ENCODE measurements at places on chromosomes 13 and 19.
A peak's percentile ranks its signal among the peaks of the same experiment; 100 is the strongest.

- no peak for DNase-seq
These were observed 297.3 kb downstream of the ZNF536 start for GRCh38 chr19:30669329-30670010.

GRCh38 chr13:86193281-86193680 is 394.1 kb upstream of the SLITRK6 start:
- no peak for DNase-seq

- DNase-seq: no peak
These were observed 132.8 kb downstream of the PTPRS start for GRCh38 chr19:5207806-5208205.

- DNase-seq: no peak
These were observed 198.2 kb upstream of the TMTC4 start for GRCh38 chr13:100872761-100873160.

DNA sequence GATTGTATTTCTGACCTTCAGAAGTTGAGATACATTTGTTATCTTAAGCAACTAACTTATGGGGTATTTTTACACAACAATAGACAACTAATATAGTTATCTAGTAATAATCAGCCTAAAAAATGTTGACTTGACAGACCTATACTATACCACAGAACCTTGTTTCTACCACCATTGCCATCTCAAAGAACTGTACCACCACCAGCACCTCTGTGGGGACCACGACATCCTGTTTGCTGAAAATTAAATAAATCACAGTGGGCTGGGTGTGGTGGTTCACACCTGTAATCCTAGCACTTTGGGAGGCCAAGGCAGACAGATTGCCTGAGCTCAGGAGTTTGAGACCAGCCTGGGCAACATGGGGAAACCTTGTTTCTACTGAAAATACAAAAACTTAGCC is 24.0 kb downstream of the TSKS start:
- no peak for DNase-seq

DNA sequence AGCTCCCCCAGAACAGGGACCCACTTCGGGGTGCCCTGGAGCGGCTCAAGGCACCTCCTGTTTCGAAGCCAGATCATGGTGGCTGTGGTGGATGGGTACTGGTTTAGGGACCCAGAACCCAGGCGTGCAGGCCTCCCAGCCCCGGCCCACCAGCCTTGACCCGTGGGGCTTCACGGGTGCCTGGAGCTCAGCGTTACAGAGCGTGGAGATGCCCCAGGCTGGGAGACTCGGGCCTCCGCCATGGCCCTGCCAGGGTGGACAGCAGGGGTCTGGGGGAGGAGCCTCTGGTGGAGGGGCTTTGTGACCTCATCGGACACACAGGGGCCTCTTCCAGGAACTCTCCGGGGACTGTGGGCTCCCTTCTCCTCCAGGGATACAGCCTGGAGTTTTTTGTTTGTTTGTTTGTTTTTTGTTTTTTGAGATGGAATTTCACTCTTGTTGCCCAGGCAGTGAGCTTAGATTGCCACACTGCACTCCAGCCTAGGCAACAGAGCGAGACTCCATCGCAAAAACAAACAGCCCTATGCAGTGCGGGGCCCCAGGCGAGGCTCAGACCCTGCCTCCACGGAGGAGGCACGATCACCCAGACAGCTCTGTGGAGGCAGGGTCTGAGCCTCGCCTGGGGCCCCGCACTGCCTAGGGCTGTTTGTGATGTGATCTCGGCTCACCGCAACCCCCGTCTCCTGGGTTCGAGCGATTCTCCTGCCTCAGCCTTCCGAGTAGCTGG is at the start of gene GARIN5B:
GARIN5B (minus strand) TSS at position 271 of the 727 bp plus-strand sequence; CDS start at position 77, 194 bp downstream.
- DNase-seq: no peak

GRCh38 chr19:16118489-16119033 is 6.9 kb downstream of the RAB8A start:
- peak; percentile 89 for DNase-seq

DNA sequence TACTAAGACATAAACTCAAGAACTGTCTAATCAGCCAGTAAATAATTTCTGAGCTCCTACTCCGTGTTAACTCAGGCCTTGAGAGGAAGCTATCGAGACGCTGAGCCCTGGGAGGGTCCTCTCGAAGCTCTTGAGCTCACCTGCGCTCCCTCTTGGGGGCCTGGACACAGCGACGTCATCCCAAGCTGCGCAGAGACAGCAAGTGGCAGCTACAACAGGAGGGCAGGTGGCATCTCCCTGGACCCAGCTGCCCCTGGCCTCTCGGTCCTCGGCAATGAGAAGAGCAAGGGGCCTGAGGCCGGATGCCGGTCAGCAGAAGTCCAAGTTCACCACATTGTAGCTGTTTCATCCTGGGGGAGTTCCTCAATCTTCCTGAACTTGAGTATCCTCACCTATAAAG is 30.5 kb upstream of the TUBGCP3 start:
- no peak for DNase-seq

GRCh38 chr19:47786566-47786965 is 8.1 kb downstream of the SELENOW start:
- DNase-seq: no peak

DNA sequence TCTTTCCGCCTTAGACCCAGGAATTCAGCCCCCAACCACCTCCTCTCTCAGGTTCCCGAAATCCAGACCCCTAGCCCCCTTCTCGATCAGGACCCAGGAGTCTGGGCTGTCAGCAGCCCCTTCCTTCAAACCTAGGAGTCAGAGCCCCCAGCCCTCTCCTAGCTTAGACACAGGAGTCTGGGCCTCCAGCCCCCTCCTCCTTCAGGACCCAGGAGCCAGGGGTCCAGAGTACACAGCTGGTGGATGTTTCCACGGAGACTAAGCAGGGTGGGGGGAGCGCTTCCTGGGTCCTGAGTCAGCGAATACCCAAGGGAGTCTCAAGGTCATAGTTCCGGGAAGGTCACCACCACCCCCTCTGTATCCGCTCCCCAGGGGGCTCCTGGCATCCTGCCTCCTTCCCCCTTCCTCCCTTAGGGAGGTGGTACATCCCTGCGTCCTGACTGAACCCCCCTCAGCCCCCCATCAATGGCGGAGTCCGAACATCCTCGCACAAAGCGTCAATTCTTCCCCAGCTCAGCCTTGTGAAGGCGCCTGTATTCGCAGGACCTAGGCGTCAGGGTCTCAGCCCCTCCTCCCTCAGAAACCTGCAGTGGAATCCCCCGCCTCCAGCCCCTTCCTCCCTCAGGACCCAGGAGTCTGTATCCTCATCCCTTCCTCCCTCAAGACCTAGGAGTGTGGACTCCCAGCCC is 4.6 kb downstream of the CADM4 start:
- no peak for DNase-seq

- DNase-seq: no peak
These were observed 11.6 kb upstream of the ZNF544 start for GRCh38 chr19:58217069-58217481.

GRCh38 chr19:19445911-19446361 is 40.5 kb downstream of the GATAD2A start:
- no peak for DNase-seq

GRCh38 chr13:36275190-36276002 is 22.2 kb downstream of the CCDC169 start:
- DNase-seq: no peak

- DNase-seq: no peak
These were observed 75.0 kb downstream of the ZMYM2 start for GRCh38 chr13:20033486-20033885.

- peak; percentile 6 for DNase-seq
These were observed 30.4 kb downstream of the SLC25A15 start for GRCh38 chr13:40819797-40820315.

DNA sequence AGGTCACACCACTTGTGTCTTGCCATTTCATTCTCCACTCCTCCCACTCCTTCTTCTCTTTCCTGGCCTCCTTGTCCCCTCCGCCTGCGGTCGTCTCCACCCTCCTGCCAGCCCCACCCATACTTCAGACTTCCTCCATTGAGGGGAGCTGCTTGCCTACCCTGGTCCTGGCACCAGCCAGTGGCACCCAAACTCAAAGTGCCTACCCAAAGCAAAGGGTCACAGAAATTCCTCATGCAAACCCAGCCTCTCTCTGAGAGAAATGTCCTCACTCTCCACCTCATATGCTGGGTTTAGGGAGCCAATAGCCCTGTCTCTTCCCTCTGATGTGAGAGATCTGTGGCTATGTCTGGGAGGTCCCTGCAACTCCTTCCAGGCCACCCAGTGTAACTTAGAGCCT is 109.6 kb downstream of the TEX26 start:
- no peak for DNase-seq

DNA sequence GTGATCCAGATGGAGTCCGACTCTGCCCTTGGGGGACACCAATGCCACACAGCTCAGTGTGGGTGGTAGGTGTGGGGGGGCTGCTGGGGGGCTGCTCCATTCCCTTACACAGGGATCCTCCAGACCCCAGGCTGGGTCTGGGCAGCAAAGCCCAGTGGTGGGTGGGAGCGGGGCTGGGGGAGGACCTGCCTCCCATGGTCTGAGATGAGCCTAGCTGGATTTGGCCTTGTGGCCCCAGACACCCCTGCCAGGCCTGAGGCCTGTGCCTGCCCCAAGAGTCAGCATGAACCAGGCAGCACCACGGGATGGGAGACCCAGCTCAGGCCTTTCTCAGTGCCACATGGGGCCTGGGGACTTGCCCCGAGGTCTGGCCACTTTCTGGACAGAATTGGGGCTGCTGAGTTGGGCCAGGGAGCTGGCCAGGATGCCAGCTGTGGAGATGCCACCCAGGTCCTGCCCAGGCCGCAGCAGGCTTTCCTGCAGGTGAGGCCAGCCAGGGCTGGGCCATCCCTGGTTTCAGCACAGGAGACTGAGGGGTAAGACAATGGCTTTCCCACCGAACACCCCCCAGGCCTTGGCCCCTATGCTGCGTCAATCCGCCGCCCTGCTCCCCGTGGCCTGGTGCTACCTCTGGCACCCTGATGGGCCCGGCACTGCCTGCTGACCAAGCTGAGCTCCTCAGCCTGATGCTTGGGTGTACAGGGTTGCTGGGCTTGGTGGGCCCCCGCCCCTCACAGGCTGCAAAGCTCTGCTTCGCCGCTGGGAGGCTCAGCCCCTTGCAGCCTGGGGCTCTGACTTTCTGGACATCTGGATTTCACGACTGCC is 24.2 kb downstream of the CEBPG start:
- DNase-seq: no peak

GRCh38 chr19:2332341-2333026 is 4.0 kb downstream of the SPPL2B start:
- DNase-seq: peak; percentile 75

DNA sequence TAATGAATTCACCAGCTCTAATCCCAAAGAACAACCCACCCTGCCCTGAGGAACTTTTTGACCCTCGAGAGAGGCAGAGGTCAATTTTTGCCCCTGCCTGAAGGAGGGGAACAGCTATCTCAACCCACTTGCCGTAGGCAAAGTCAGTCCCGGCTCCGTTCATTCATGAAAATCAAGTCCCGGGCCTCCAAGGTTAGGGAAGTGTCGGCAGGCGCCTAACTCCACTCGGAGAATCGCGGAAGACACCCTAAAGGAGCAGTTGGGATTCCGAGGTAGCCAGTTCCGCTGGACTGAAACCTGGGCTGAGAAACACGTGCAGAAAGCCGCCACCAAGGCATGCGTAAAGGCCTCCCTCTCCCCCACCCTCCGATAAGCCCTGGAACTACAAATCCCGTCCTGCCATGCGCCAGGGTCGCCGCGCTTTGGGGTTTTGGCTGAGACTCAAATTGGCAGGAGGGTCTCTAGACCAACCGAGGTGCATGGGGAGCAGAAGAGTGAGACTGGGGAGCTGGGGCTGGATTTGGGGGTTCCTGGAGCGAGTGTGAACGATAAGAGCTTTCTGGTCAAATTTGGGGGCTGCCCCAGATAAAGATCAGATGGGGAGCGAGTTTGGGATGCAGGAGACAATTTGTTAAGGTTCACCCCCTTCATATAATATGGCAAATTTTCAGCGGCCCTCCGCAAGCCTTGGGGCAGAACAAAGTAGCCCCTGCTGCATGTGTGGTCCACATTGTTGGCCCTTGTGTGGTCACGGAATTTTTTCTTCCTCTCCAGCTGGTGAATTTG is at the start of gene TNPO2:
TNPO2 (minus strand) TSS at position 292 of the 786 bp plus-strand sequence. CDS start 2,955 bp downstream, outside the sequence.
- peak; percentile 74 for DNase-seq

DNA sequence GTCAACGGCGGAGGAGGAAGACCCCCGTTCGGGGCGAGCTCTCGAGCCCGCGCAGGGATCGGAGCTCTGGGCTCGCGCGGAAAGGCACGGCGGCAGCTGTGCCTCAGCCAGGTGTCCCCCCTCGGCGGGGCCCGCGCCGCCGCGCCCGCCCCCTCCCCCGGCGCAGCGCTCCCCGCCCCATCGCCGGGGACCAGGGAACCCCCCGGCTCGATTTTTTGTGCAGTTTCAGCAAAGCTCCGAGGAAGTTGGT is 110.0 kb downstream of the KCNRG start:
- peak; percentile 60 for DNase-seq

DNA sequence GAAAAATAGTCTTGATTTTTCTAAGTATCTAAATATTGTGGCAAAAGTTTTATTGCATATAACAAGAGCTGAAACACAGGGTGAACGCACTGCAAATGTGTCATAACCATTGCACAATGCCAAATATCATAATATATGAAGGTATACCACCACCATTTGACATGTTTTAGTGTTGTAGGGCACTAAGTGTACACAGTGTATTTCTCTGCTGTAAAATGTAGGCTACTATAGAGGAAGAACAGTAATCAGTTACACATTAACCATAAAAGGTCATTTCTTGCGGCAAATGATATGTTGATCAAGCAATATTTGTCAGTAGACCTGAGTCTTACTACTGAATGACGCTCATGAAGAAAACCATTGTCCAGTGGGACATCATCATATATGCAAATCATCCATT is 18.3 kb upstream of the KLF5 start:
- DNase-seq: no peak

GRCh38 chr13:111122056-111122455 is 6.9 kb downstream of the ARHGEF7 start:
- DNase-seq: no peak

- no peak for DNase-seq
These were observed 27.3 kb upstream of the SLC7A10 start for GRCh38 chr19:33252971-33253370.

- DNase-seq: no peak
These were observed 54.1 kb downstream of the DNAJC15 start for GRCh38 chr13:43077461-43077860.

GRCh38 chr13:95494082-95494681 is 58.3 kb upstream of the CLDN10 start:
- DNase-seq: no peak

GRCh38 chr13:77537289-77537919 is 1.9 kb downstream of the SCEL start:
- DNase-seq: no peak

GRCh38 chr13:44872751-44873150 is 116.5 kb downstream of the NUFIP1 start:
- no peak for DNase-seq

- no peak for DNase-seq
These were observed 48.0 kb upstream of the POSTN start for GRCh38 chr13:37646531-37646930.

DNA sequence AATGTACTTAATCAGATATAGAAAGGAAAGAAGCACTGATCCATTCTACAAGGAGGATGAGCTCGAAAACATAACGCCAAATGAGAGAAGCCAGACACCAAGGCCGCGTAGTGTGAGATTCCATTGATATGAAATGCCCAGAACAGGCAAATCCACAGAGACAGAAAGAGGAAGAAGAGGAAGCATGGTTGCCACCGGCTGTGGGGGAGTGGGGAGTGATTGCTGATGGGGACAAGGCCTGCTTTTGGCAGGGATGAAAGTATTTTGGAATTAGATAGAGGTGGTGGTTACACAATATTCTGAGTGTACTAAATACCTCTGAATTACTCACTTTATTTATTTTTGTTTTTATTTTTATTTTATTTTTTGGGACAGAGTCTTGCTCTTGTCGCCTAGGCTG is 50.2 kb upstream of the KLF2 start:
- no peak for DNase-seq

GRCh38 chr19:17780781-17781180 is 14.2 kb upstream of the B3GNT3 start:
- DNase-seq: no peak

Data from GM06990 (cell line).